ENCODE measurements at places on chromosomes 11 and 22.

DNA sequence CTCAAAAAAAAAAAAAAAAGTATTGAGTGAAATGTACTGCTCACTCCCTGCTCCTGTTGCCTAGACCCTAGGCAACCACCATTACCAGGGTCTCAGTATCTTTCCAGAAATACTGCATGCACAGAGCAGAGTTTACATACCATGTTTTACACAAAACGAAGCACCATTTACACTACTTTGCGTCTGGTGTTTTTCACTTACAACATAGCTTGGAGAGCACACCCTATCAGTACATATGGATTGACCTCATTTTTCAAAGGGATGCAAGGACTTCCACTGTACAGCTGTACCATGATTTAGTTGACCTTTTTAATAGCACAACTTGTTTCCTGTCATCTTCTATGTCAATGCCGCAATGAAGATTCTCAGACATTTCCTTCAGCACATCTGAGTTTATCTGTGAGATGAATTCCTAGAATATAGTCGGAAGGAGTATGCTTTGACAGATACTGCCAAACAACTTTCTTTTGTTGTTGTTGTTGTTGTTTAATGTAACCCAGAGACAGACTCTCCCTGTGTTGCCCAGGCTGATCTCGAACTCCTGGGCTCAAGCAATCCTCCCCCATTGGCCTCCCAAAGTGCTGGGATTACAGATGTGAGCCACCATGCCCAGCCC, 6.1 kb downstream of the MYH9 start:
- DNase-seq, result no peak

DNA sequence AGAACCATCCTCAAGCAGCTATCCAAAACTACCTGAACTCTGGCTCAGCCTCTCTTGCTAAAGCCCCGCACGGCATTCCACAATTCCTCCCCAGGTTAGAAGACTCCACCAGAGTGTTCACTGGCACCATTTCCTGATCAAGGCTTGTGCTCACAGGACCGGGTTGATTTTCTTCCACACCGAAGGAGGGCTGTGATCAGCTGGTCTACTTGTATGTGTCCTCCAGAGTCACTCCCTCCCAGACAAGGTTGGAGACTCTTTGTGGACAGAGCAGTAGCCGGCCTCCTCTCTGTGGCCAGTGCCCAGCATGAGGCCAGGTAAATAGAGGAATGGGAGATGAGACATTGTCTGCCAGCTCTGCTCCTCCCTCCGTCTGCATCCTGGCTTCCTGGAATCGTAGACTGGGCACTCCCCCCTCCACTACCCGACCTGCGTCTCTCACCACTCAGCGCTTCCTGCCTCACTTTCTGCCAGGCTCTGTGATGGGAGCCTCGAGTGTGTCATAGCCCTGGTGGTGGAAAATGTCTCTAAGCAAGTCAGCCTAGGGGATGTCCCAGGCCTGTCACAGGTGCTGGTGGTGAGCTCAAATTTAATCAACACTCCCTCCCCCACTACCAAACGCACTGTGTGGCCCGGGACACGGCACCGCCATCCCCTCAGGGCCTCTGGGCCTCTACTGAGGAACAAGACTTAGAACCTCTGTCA, 12.5 kb upstream of the TMPRSS6 start:
- peak; percentile 89 for DNase-seq

- no peak for DNase-seq
These were observed 93.8 kb downstream of the MIAT start for GRCh38 chr22:26751217-26751616.

DNA sequence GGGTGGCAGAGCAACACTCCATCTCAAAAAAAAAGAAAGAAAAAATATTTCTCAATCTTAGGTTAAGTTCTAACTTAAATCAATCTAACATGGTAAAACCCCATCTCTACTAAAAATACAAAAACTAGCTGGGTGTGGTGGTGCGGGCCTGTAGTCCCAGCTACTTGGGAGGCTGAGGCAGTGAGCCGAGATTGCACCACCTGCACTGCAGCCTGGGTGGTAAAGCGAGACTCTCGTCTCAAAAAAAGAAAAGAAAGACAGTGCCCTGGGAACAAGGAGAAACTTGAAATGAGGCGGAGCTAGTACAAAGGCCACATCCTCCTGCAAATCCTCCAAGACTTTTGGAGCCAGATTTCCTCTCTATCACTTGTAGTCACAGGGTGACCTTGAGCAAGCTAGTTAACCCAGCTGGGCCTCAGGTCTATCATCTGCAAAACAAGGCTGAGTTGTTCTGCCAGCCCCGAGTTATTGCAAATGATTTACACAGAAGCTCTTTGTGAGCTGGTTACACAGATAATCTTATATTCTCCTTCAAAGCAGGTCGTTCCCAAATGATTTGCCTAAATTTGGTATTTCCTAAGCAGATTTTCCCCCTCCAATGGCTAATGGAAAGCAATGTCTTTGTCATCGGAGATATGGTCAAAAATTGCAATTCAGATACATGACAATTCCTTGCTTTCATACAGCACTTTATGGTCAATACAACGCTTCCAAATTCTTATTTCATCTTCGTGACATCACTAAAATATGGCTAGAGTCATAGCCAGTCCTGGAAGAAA, 1.9 kb downstream of the ANKRD54 start:
- DNase-seq, result no peak

- no peak for DNase-seq
These were observed 72.0 kb upstream of the MPEG1 start for GRCh38 chr11:59284773-59285129.

DNA sequence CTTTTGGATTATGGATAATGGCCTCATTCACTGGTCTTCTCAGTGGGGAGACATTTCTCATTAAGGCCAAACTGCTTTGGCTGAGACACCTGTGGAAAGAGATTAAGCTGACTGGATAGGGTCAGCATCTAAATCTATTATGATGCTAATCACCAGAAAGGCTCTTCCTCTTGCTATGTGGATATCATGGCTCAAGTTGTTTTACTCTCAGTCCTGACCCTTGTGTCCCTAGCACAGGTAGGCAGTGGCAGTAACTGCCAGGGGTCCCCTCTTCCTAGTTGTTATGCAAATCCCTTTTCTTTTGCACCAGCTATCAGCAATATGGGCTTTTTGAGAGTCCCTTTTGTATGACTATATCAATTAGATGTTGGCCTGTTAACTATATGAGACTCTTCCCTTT, 335.7 kb upstream of the PLET1 start:
- DNase-seq, result no peak

DNA sequence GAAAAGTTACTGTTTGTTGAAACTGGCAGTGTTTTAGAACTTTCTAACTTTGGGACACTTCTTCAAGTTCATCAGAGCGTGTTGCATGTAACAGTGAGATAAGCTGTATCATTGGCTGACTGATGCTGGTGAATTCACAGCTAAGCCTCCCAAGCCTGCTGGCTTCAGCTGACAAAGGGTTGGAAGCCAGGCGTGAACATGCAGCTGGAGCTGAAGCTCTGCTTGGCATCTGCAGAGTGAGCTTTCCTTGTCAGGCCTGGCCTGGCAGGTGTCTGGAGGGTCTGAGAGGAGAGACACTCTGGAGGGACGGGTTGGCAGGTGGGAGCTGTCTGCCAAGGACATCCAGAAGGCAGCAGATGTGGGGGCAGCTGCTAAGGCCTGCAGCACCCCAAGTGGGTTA, 1.5 kb downstream of the AMPD3 start:
- DNase-seq, result no peak

- DNase-seq, result no peak
These were observed 11.4 kb downstream of the GLB1L3 start for GRCh38 chr11:134287561-134287960.

DNA sequence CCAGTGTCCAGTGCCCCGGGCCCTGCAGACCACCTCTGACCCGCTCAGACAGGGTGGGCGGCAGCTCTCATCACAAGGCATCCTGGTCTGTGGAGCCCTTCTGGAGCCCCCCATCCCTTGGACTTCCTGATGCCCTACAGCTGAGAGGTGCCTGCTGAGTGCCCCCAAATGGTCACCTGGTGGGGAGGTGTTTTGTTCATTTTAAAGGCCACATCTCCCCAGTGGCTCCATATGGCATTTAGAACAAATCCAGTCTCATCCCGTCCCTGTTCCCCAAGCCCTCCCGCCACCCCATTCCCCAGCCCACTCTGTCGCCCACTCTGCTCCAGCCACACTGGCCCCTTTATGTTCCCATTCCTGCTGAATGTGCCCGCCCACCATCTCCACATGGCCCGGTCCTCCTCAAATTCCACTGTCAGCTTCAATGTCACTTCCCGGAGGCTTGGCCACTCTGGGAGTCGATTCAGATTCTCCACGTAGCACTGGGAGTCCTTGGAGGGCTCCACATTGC, 32.8 kb downstream of the OSBPL5 start:
- DNase-seq, result no peak

DNA sequence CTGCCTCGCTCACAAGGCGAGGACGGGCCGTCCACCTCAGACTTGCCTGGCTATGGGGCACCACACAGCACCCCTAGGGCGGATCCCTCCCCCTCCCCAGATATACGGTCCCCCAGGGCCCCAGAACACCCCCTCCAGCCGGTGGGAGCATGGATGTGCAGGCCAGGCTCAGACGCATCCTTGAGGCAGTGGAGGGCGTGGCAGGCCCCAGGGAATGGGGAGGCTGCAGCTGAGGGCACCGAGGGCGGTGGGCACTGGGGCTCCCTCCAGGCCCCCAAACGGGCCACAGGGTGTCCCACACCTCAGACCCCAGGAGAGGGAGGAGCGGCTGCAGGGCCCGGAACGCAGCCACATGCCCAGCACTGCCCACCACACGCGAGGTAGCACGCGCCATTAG, 12.1 kb downstream of the TTLL8 start:
- DNase-seq, result no peak

GRCh38 chr11:19330416-19330815, 89.7 kb upstream of the E2F8 start:
- no peak for DNase-seq

GRCh38 chr11:116736763-116737162, 36.0 kb downstream of the BUD13 start:
- no peak for DNase-seq

DNA sequence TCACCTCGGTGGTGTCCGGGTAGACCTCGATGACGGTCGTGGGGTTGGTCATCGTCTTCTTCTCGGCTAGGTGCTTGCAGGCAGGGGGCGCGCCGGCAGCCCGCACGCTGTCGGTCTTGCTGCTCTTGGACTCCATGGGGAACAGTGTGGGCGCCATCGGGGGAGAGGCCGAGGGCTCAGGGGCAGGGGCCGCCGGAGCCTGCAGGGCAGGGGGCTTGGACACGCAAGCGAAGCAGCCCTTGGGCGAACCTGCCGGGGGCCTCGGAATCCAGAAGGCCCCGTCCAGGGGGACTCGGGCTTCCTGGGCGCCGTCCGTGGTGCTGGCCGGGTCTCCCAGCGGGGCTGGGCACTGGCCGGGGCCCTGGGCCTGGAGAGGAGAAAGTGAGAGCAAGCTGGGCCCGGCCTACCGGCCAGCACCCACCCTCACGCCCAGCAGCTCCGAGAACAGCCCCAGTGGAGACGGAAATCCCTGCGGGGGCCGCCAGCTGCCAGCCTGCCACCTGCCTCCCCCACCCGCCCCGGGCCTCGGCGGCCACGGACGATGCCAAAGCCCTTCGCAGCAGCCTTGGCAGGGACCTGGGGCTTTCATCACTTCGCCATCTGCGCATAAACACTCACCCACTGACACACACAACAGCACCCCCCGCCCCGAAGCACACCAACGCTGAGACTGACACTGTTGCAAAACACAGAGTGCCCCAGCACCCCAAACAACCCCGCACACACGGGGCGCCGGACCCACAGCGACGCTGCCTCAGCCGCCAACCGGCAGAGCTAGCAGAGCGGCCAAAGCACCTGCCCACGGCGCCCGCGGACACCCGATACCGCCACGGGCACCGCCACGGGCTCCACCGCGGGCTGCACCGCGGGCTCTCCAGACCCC, 2.4 kb downstream of the IFITM10 start:
- no peak for DNase-seq

DNA sequence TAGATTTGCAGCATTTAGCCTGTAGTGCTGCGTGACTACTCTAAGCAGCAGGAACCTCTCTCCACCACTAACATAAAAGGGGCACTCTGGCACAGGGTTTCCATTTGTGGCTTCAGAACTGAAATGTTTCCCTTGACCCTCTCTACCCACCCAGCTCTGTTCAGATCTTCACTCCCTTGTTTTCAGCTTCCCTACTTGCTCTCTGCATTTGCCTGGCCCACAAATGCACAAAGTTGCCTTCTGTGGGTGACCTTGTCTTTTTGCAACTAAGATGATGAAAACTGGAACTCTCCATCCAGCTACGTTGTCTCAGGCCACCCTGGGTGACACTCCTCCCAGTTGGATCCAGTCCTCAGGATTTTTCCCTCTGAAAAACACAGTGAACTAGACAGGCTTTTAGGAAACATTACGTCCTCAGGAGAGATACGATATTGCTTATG, 19.8 kb upstream of the PSMA1 start:
- no peak for DNase-seq

- no peak for DNase-seq
These were observed 23.1 kb upstream of the GLYATL2 start for GRCh38 chr11:58867556-58867955.
